Heart right ventricle (tissue), 16 donors: ENCODE measurements at places on chromosomes 7 and 10. TPM values are rescaled to one million over a fixed set of nuclear protein-coding genes. Genes with fewer than 3 reads are reported as not detected.
A peak's percentile ranks its signal among the peaks of the same experiment; 100 is the strongest.

The DNAJC1 gene
- 18.1 TPM for total RNA-seq

The ERVW-1 gene
- not detected for total RNA-seq

The KCNMA1 gene
- 1.2 TPM for total RNA-seq

The OPN1SW gene
- not detected for total RNA-seq

The C10orf105 gene
- total RNA-seq, result 0.05 TPM

The SERPINE1 gene
- 4.8 TPM for total RNA-seq

The TRIM73 gene
- total RNA-seq, result 1.2 TPM

The ATG9B gene
- total RNA-seq, result not detected

The FGFR2 gene
- 0.23 TPM for total RNA-seq

The OR2A12 gene
- total RNA-seq, result not detected

- H3K4me1 ChIP-seq, result no peaks in the 10 kb centered on the region
- DNase-seq, result no peak
- H3K4me3 ChIP-seq, result no peak overlapping the region
- H3K27ac ChIP-seq, result no peak overlapping the region
- H3K27me3 ChIP-seq, result no peaks in the 10 kb centered on the region
Observed at GRCh38 chr7:91355695-91356435, 91.6 kb downstream of the FZD1 start.

GRCh38 chr10:44419790-44420549 is 35.1 kb upstream of the CXCL12 start:
- no peaks in the 10 kb centered on the region for H3K36me3 ChIP-seq
- H3K4me1 ChIP-seq, result peaks cover 14% of the 10 kb centered on the region
- no peak overlapping the region for H3K27ac ChIP-seq
- DNase-seq, result no peak

DNA sequence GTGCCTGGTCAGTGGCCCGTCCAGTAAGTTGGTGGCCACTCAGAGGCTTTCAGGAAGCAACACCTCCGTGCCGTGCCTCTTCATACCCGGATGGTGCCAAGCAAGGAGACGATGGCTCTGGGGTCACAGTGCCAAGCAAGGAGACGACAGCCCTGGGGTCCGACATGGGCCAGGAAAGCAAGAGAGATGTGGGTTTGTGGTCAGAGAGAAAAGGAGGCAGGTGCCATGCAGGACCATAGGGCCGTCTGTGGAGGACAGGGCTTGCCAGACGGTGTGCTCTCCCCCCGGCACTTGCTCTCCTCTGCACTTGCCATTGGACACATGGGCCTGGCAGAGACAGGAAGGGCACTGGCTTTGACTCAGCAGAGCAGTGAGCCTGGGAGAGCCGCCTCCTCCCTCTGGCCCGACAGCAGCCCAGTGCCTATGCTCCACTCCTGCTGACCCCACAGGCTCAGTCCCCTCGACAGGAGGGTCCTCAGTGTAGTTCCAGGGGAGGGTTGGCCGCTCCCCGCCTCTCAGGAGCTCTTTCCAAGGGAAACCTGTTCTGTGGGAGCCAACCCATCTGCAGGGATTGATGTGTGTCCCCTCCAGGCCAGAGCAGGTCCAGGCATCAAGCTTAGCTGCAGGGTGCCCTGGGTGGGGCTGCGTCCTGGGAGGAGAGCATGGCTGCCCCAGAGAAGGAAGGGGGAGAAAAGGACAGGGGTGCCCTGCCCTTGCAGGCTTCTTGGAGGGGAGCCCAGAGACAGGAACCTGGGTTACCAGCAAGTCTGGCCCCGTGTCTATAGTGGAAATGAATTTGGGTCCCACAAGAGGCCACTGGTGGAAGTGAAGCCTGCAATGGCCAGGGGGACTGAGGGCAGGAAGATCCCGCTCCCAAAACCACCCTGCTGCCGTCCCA is 7.6 kb upstream of the CALML5 start:
- no peak overlapping the region for H3K4me3 ChIP-seq
- peaks cover 5% of the 10 kb centered on the region for H3K27me3 ChIP-seq
- H3K4me1 ChIP-seq, result no peaks in the 10 kb centered on the region
- H3K36me3 ChIP-seq, result no peaks in the 10 kb centered on the region
- DNase-seq, result no peak

- peak overlapping the region; percentile 11 for H3K27ac ChIP-seq
- no peaks in the 10 kb centered on the region for H3K36me3 ChIP-seq
- H3K4me3 ChIP-seq, result no peak overlapping the region
- H3K27me3 ChIP-seq, result no peaks in the 10 kb centered on the region
Observed at GRCh38 chr10:31678575-31679516, 249.8 kb downstream of the ARHGAP12 start.

GRCh38 chr10:88456730-88457129 is 126.4 kb downstream of the RNLS start:
- H3K4me3 ChIP-seq, result no peak overlapping the region
- DNase-seq, result no peak
- no peak overlapping the region for H3K27ac ChIP-seq
- no peaks in the 10 kb centered on the region for H3K27me3 ChIP-seq
- no peaks in the 10 kb centered on the region for H3K4me1 ChIP-seq

- no peak for DNase-seq
- H3K27me3 ChIP-seq, result no peaks in the 10 kb centered on the region
- H3K4me1 ChIP-seq, result no peaks in the 10 kb centered on the region
- H3K4me3 ChIP-seq, result no peak overlapping the region
Observed at GRCh38 chr7:85489498-85489897, 302.6 kb upstream of the SEMA3D start.

DNA sequence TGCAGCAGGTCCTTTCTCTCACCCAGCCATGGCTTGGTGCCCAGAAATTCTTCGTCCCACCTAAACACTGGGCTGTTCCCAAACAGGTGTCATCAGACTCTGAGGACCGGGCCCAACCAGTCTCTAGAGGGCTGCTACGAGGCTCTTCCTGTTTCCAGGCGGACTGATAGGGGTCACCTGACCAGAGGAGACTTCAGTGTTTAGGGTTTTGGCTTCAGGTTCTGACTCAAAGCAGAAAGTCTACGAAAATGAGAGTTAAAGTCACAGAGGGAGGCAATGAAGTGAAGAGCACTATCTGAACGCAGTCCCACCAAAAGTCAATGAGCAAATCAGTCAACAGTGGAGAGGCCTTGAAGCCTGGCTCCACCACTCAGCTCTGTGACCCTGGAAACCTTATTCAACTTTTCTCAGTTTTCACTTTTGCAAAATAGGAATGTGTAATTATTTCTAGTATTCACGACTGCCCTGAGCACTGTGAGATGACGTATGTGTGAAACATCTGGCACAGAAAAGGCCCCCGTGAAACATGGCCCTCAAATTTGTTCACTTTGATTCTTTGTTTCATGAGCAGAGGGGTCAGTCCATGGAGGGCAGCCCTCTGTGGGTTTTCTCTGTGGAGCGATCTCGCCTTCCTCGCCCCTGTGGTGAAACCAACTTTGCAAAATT is 189.9 kb upstream of the PDE1C start:
- H3K36me3 ChIP-seq, result no peaks in the 10 kb centered on the region
- H3K4me1 ChIP-seq, result peaks cover 22% of the 10 kb centered on the region
- H3K27me3 ChIP-seq, result peaks cover 6% of the 10 kb centered on the region
- H3K4me3 ChIP-seq, result no peak overlapping the region
- no peak overlapping the region for H3K27ac ChIP-seq

DNA sequence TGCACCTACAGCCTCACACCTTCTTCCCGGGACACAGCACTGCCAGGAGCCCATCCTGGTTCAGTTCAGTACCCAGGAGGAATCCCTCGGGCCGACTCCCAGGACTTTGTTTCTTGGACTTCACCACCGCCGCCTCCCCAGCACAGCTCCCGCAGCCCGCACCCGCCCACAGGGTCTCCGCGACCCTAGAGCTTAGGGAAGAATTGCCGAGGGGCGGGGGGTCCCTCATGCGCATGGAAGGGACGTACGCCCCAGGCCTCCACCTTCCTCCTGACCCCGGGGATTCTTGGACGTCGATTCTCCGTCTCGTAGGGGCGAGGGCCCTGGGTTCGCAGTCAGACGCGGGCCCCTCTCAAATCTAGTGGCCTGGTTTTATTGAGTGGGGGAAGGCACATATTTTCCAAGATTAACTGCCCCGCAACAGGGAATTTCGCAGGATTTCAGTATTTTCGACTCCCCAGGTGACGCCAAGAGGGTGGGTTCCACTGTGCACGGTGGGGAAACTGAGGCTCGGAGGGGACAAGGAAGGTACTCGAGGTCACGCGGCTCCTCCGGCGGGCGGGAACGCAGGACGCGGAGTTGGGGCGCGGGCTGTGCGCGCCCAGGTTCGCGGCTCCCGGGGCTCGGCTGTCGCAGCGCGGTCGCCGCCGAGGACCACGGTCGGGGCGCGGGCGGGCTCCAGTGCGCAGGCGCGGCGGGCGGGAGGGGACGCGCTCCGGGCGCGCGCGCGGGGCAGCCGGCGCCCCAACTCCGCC is at the start of gene ADCY1:
TSS of gene ADCY1 (plus strand) at position 708 of the 755 bp plus-strand sequence. CDS start 176 bp downstream, outside the sequence.
- peaks cover 55% of the 10 kb centered on the region for H3K27me3 ChIP-seq
- peak within 1 kb of the TSS; percentile 66 for H3K4me3 ChIP-seq
- no peaks in the 10 kb centered on the region for H3K36me3 ChIP-seq
- DNase-seq, result no peak
- H3K27ac ChIP-seq, result no peak within 1 kb of the TSS

DNA sequence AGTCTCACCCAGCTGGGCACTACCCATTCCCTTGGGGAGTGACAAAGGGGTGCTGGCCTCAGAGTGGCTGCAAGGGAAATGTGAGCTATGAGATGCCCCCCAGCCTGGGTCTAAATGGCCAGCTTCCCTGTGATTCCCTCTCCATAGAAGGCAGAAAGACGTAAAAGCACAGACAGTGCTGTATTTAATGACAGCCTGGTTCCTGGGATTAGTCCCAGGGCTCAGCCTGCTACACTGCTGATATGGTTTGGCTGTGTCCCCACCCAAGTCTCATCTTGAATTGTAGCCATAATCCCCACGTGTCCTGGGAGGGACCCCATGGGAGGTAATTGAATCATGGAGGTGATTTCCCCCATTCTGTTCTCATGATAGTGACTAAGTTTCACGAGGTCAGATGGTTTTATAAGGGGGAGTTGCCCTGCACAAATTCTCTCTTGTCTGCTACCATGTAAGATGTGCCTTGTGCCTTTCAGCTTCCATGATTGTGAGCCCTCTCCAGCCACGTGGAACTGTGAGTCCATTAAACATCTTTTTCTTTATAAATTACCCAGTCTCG is 23.9 kb upstream of the CALN1 start:
- H3K4me1 ChIP-seq, result no peaks in the 10 kb centered on the region
- H3K27ac ChIP-seq, result no peak overlapping the region
- DNase-seq, result no peak
- H3K36me3 ChIP-seq, result no peaks in the 10 kb centered on the region

DNA sequence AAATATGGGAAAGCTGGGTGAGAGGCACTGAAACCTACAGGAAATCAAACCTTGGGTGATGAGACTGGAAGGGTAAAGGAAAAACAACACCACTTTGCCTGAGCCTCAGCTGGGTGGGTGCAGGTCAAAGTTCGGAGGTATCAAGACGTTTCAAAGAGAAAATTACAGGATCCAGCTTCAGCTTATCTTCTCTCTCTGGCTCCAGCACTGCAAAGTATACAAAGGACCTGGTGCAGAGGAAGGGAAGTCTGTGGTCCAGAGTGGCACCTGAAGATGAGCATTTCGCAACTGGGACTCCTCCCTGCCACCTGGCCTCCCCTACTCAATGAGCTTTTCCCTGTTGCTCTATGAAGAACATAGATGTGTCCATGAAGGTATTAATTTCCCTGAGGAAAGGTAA is 6.4 kb upstream of the FXYD4 start:
- H3K27ac ChIP-seq, result no peak overlapping the region

GRCh38 chr7:85000735-85001350 is 186.0 kb downstream of the SEMA3D start:
- H3K27ac ChIP-seq, result no peak overlapping the region
- no peaks in the 10 kb centered on the region for H3K36me3 ChIP-seq
- H3K27me3 ChIP-seq, result no peaks in the 10 kb centered on the region
- no peak overlapping the region for H3K4me3 ChIP-seq

DNA sequence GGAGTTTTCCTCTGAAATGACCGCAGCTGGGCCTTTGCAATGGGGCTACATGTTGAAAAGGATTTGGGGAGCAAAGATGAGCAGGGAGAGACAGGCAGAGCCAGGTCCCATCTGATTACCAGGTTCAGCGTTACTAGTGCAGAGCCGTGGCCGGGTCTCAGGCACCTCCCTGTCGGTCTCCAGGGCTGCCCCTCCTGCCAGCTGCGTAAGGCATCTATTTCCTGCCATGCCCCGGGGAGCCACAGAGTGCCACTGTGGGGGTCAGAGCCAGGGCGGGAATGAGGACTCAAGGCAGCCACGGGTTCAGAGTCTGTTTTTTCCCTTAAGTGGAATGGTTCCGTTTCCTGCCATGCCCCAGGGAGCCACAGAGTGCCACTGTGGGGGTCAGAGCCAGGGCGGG is 382.6 kb upstream of the SHH start:
- no peak overlapping the region for H3K4me3 ChIP-seq
- no peak for DNase-seq
- no peaks in the 10 kb centered on the region for H3K4me1 ChIP-seq
- H3K36me3 ChIP-seq, result no peaks in the 10 kb centered on the region

- H3K4me1 ChIP-seq, result no peaks in the 10 kb centered on the region
- H3K27me3 ChIP-seq, result no peaks in the 10 kb centered on the region
- H3K36me3 ChIP-seq, result no peaks in the 10 kb centered on the region
Observed at GRCh38 chr7:115332691-115333090, 410.8 kb downstream of the MDFIC start.

DNA sequence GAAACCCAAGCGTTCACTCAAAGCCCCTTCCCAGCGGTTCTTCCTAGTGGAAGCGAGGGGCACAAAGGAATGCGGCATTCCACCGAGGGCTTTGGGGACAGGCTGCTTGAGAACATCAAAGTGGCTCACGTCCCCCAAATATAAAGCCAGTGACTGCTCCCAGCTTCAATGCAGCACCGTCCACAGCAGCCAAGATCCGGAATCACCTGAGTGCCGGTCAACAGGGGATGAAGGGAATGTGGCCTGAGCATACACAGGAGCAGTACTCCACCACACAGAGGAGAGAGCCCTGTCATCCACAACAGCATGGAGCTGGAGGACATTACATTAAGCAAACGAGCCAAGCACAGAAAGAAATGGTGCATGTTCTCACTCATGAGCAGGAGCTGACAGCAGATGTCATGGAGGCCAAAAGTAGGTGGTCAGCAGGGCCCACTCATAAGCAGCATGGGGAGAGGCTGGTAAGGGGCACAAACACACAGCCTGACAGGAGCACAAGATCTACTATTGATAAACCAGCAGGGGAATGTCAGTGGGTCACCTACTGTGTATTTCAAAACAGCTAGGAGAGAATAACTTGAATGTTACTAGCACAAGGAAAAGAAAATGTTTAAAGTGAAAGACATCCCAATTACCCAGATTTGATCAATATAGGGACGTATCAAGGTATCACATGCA is 79.5 kb downstream of the DIP2C start:
- no peaks in the 10 kb centered on the region for H3K36me3 ChIP-seq
- H3K27ac ChIP-seq, result no peak overlapping the region
- H3K27me3 ChIP-seq, result no peaks in the 10 kb centered on the region
- DNase-seq, result no peak
- no peak overlapping the region for H3K4me3 ChIP-seq
- peaks cover 62% of the 10 kb centered on the region for H3K4me1 ChIP-seq
